Thyroid gland (tissue), 4 donors: ENCODE measurements at places on chromosomes 11 and 22. TPM values are rescaled to one million over a fixed set of nuclear protein-coding genes. Genes with fewer than 3 reads are reported as not detected.

GRCh38 chr22:27772081-27772983 is 29.2 kb downstream of the MN1 start:
- H3K4me3 ChIP-seq = no peak overlapping the region
- no peaks in the 10 kb centered on the region for H3K36me3 ChIP-seq
- no peaks in the 10 kb centered on the region for H3K4me1 ChIP-seq
- no peak for DNase-seq
- no peaks in the 10 kb centered on the region for H3K27me3 ChIP-seq
- H3K27ac ChIP-seq = no peak overlapping the region

GRCh38 chr11:11186249-11186648 is 166.8 kb downstream of the CSNK2A3 start:
- DNase-seq = no peak
- no peak overlapping the region for H3K4me3 ChIP-seq
- H3K4me1 ChIP-seq = no peaks in the 10 kb centered on the region
- no peak overlapping the region for H3K27ac ChIP-seq
- H3K27me3 ChIP-seq = no peaks in the 10 kb centered on the region
- H3K36me3 ChIP-seq = no peaks in the 10 kb centered on the region

GRCh38 chr11:9176550-9176949 is 85.2 kb upstream of the SCUBE2 start:
- H3K27me3 ChIP-seq = no peaks in the 10 kb centered on the region
- no peak for DNase-seq
- peaks cover 12% of the 10 kb centered on the region for H3K36me3 ChIP-seq
- no peak overlapping the region for H3K4me3 ChIP-seq
- H3K27ac ChIP-seq = no peak overlapping the region

Gene MDK
- 18.9 TPM for total RNA-seq

- H3K27me3 ChIP-seq = no peaks in the 10 kb centered on the region
- H3K4me1 ChIP-seq = peaks cover 5% of the 10 kb centered on the region
- H3K36me3 ChIP-seq = no peaks in the 10 kb centered on the region
- DNase-seq = no peak
- H3K4me3 ChIP-seq = no peak overlapping the region
Measured at GRCh38 chr22:27148055-27148454, 490.7 kb downstream of the MIAT start.

Gene GRAP2
- total RNA-seq = 0.27 TPM

GRCh38 chr11:118918128-118918685 is 7.5 kb downstream of the BCL9L start:
- H3K27me3 ChIP-seq = no peaks in the 10 kb centered on the region
- no peak overlapping the region for H3K4me3 ChIP-seq
- peak; percentile 75 for DNase-seq

Gene BIRC3
- 4.2 TPM for total RNA-seq
